ENCODE measurements at places on chromosomes 7 and 10. TPM values are rescaled to one million over a fixed set of nuclear protein-coding genes. Genes with fewer than 3 reads are reported as not detected.

Gene LIPF
- total RNA-seq, result not detected

Gene TMEM139
- not detected for total RNA-seq

Gene FBXL13
- total RNA-seq, result 0.73 TPM

Gene SPAM1
- not detected for total RNA-seq

Gene NXPH1
- total RNA-seq, result not detected

Gene KIF5B
- total RNA-seq, result 145 TPM

Gene ENO4
- 0.07 TPM for total RNA-seq

Gene ZNF138
- total RNA-seq, result 3.5 TPM

Gene PAX4
- not detected for total RNA-seq

Gene MMD2
- not detected for total RNA-seq

Gene PVRIG
- not detected for total RNA-seq

Gene TBC1D12
- total RNA-seq, result 13.4 TPM

Gene CCL26
- total RNA-seq, result not detected

Gene EPO
- total RNA-seq, result not detected

Gene SKAP2
- total RNA-seq, result 6.7 TPM

Gene ADRA2A
- 0.49 TPM for total RNA-seq

Gene VAX1
- total RNA-seq, result not detected

Gene CELF2
- total RNA-seq, result 12.5 TPM

Gene FZD8
- total RNA-seq, result 19.3 TPM

Gene ELN
- 0.20 TPM for total RNA-seq

Gene ZNF467
- total RNA-seq, result 2.7 TPM

Gene NAT16
- not detected for total RNA-seq

Gene SLC26A4
- 3.4 TPM for total RNA-seq

Gene CUX1
- total RNA-seq, result 20.8 TPM

Gene GARIN1A
- total RNA-seq, result 0.13 TPM

Gene GLI3
- total RNA-seq, result 3.8 TPM

Gene WASL
- 14.0 TPM for total RNA-seq

Gene HPSE2
- total RNA-seq, result not detected

Gene CHN2
- 0.78 TPM for total RNA-seq

Gene NKX1-2
- not detected for total RNA-seq

Measured in pulmonary artery endothelial cell (primary cell).